ENCODE measurements at places on chromosomes 3 and 15. TPM values are rescaled to one million over a fixed set of nuclear protein-coding genes. Genes with fewer than 3 reads are reported as not detected.
A peak's percentile ranks its signal among the peaks of the same experiment; 100 is the strongest.

Gene GRIP2
- total RNA-seq = not detected

Gene RBPMS2
- total RNA-seq = not detected

Gene AADACL2
- total RNA-seq = not detected

Gene CHRNA3
- total RNA-seq = not detected

Gene OR5H15
- not detected for total RNA-seq

Gene EPHB3
- not detected for total RNA-seq

Gene KIF15
- 26.5 TPM for total RNA-seq

DNA sequence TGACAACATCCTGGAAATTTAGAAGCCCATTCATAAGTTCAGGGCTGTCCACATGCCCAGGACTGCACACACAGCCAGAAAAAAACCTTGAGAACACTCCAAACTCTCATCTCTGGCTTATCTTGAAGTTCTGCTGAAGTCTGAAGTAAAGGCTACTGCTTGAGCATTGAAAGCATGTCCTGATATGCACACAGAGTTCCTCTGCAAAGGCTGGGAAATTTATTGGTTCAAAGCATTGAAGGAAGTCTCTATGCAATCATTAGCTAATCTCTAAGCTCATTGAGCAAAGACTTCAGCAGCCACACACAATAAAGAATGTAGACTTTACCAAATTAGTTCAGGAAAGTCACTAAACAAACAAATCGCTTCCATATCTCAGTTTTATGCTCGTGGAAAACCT, 162.0 kb upstream of the STT3B start:
- peaks cover 9% of the 10 kb centered on the region for H3K4me1 ChIP-seq
- peaks cover 2% of the 10 kb centered on the region for H3K36me3 ChIP-seq
- DNase-seq = no peak
- H3K27ac ChIP-seq = no peak overlapping the region

DNA sequence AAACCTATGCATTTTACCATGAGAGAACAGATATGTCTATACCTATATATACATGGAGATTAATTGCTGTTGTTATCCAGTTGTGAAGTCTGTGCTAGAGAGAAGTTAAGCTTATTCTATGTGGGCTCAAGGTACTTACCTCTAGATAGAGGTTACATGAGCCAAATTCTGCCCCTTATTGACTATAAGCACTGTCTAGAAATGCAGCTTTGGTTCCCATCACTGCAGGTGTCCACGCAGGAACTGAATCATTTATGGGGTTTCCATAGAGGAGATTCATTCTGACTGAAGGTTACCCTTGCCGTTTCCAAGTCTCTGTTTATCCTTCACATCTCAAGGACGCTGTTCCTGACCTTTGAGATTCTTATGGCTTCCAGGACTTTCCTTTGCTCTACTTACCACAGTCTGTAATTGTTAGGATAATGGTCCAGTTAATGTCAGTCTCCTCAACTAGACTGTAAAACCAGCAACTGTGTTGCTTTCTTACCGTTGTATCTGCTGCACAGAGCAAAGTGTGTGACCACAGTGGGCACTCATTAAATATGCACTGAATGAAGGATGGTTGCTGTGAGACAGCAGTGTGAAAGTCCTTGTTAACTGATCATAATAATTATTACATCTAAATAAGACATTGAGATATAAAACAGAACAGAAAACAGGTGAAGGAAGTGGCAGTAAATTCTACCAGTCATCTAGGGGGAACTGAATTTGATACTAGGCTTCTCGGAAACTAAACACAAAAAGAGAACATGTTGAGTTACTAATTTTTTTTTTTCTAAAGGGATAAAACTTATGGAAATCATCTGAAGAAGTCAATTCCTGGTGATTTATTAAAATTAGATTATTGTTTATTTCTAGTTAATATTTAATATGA, 44.0 kb upstream of the BCL6 start:
- no peaks in the 10 kb centered on the region for H3K27me3 ChIP-seq
- H3K4me1 ChIP-seq = peaks cover 20% of the 10 kb centered on the region
- peak overlapping the region; percentile 45 for H3K27ac ChIP-seq
- H3K36me3 ChIP-seq = peaks cover 27% of the 10 kb centered on the region
- H3K4me3 ChIP-seq = no peak overlapping the region

DNA sequence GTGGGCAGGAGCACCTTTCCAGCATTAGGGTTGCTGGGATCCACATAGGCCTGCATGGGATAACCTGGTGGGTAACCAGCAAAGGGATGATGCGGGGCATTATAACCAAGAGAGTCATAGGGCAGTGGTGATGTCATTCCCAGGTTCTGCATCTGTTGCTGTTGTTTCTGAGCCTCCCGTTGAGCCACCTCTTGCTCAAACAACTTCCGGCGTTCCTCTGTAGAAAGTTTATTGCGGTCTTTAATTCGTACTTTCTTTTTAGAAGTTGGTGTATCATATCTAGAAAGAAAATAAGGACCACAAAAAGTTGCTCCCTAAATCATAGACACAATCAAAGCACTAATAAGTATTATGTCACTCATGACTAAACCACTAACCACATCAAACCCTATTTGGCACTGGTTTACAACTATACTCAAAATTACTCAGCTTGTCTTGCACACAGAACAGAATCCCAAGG, 77.8 kb downstream of the NBEAL2 start:
- H3K36me3 ChIP-seq = peaks cover 47% of the 10 kb centered on the region
- peak; percentile 85 for DNase-seq
- H3K4me1 ChIP-seq = peaks cover 30% of the 10 kb centered on the region

DNA sequence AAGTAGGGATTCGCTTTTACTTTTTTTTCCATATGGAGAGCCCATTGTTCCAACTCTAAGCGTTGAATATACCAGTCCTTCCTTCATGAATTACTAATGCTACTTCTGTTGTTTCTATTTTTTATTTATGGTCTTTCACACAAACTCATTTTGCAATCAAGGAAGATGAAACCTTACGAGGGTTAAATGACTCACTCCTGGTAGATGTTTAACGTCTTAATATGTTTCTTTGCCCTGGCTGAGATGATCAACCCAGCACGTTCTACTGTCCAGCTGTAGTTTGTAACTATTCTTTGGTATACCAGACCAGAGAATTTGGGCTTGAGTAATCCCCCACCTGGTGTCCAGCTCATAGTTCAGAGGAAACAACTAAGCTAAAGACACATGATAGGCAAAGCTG, 23.1 kb downstream of the CDCP1 start:
- no peak for DNase-seq
- peak overlapping the region; percentile 29 for H3K27ac ChIP-seq
- H3K4me1 ChIP-seq = peaks cover 42% of the 10 kb centered on the region
- peaks cover 2% of the 10 kb centered on the region for H3K36me3 ChIP-seq

GRCh38 chr15:92413510-92413909, 19.8 kb downstream of the ST8SIA2 start:
- no peaks in the 10 kb centered on the region for H3K36me3 ChIP-seq
- H3K27me3 ChIP-seq = no peaks in the 10 kb centered on the region
- H3K4me3 ChIP-seq = no peak overlapping the region
- no peak for DNase-seq
- H3K27ac ChIP-seq = no peak overlapping the region

DNA sequence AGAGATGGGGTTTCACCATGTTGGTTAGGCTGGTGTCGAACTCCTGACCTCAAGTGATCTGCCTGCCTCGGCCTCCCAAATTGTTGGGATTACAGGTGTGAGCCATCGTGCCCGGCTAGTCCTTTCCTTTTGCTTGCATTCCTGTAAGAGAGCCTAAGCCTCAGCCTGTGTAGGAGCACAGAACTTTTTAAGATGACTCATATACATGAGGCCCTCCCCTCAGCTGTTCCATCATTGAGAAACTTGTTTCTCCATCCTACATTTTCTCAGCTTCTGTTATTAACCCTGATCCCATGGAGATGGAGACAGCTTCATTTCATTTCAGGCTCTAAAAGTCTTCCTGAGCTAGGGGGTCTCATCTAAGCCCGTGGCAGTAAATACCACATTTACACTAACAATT, 123.3 kb downstream of the PLOD2 start:
- H3K4me3 ChIP-seq = no peak overlapping the region
- H3K4me1 ChIP-seq = no peaks in the 10 kb centered on the region
- H3K36me3 ChIP-seq = no peaks in the 10 kb centered on the region
- no peak for DNase-seq

DNA sequence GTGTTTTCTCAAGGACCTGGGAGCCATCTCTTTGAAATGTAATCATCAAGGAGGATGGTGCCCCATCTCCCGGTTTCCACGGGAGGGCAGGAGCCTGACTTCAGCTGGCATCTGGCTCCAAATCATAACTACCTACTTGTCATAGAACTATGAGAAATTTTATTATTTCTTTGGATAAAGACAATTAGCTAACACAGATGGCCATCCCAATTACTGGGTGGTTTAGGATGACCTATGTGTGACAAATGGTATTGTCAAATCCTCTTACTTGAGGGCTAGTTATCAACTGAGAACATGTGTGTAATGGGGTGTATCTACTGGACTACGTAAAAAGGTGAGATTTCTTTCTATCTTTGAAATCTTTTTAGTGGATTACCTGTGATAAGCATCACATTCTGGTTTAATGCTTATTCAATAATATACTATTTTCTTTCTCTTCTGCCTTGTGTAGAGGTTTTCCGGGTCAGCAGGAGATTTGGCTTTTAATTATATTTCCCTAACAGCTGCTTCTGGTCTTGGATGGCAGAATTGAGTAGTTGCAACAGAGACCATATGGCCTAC, 15.3 kb upstream of the PARP14 start:
- peaks cover 20% of the 10 kb centered on the region for H3K27me3 ChIP-seq
- no peak overlapping the region for H3K27ac ChIP-seq
- H3K4me1 ChIP-seq = peaks cover 21% of the 10 kb centered on the region
- H3K36me3 ChIP-seq = peaks cover 3% of the 10 kb centered on the region
- no peak overlapping the region for H3K4me3 ChIP-seq
- no peak for DNase-seq

DNA sequence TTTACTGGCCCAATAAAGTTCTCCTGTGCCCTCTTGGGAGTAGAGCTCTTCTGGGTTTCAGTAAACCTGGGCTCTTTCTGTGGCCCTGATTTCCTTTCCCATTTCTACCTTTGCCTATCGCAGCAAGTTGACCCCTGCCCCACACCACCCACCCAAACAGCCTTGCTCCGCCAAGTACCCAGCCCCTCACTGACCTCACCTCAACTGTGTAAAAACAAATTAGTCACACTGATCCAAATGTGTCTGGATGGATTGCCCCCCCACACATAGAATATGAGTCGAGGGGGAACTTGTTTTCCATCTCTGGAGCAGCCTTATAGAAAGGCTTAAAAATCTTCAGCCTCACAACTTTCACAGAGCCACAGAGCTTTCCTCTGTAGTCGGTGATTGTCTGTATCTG, 28.6 kb upstream of the VEPH1 start:
- no peaks in the 10 kb centered on the region for H3K36me3 ChIP-seq
- no peak overlapping the region for H3K27ac ChIP-seq
- no peak for DNase-seq
- H3K4me1 ChIP-seq = no peaks in the 10 kb centered on the region

GRCh38 chr15:74422652-74423430, 10.9 kb downstream of the SEMA7A start:
- no peak for DNase-seq
- H3K27ac ChIP-seq = peak overlapping the region; percentile 20
- H3K4me1 ChIP-seq = peaks cover 50% of the 10 kb centered on the region
- no peak overlapping the region for H3K4me3 ChIP-seq
- H3K36me3 ChIP-seq = peaks cover 51% of the 10 kb centered on the region

- H3K36me3 ChIP-seq = no peaks in the 10 kb centered on the region
- no peak for DNase-seq
- peaks cover 2% of the 10 kb centered on the region for H3K4me1 ChIP-seq
- H3K27me3 ChIP-seq = peaks cover 5% of the 10 kb centered on the region
These were observed 139.9 kb downstream of the PLCH1 start for GRCh38 chr3:155604967-155605366.

DNA sequence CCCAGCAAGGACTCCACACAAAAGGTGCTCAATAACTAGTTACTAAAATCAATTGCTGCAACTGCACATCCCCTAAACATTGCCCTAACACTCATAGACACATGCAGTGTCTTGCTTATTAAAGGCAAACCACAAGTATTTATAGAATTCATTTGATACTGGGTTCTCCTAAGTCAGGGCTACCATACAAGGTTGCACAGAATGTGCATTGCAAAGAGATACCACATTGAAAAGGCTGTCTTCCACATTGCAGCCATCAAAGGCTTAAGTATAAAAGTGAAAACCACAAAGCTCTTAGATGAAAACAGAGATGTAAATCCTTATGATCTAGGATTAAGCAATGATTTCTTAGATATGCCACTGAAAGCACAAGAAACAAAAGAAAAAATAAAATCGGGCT, 33.6 kb upstream of the TOPAZ1 start:
- H3K27me3 ChIP-seq = peaks cover 36% of the 10 kb centered on the region
- H3K27ac ChIP-seq = no peak overlapping the region
- DNase-seq = peak; percentile 61

- peak overlapping the region; percentile 92 for H3K4me3 ChIP-seq
- peaks cover 6% of the 10 kb centered on the region for H3K36me3 ChIP-seq
- H3K27ac ChIP-seq = peak overlapping the region; percentile 98
- H3K27me3 ChIP-seq = no peaks in the 10 kb centered on the region
- H3K4me1 ChIP-seq = peaks cover 46% of the 10 kb centered on the region
These were observed 8.4 kb upstream of the LEKR1 start for GRCh38 chr3:156817646-156818272.

GRCh38 chr3:35651851-35652250, 12.5 kb downstream of the ARPP21 start:
- H3K36me3 ChIP-seq = no peaks in the 10 kb centered on the region
- DNase-seq = no peak
- H3K4me1 ChIP-seq = no peaks in the 10 kb centered on the region
- H3K4me3 ChIP-seq = no peak overlapping the region
- H3K27ac ChIP-seq = no peak overlapping the region

DNA sequence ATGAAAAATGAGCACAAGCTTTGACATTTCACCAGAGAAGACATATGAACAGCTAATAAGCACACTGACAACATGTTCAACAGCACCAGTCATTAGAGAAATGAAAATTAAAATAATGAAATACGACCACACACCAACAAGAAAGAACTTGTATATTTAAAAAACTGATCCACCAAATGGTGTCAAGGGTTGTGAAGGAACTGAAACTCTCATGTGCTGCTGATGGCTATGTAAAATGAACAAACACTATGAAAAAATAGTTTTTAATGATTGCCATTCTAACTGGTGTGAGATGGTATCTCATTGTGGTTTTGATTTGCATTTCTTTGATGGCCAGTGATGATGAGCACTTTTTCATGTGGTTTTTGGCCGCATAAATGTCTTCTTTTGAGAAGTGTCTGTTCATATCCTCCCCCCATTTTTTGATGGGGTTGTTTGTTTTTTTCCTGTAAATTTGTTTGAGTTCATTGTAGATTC, 193.8 kb downstream of the SCAPER start:
- H3K36me3 ChIP-seq = peaks cover 24% of the 10 kb centered on the region
- H3K4me1 ChIP-seq = no peaks in the 10 kb centered on the region
- H3K4me3 ChIP-seq = no peak overlapping the region
- H3K27ac ChIP-seq = no peak overlapping the region
- no peaks in the 10 kb centered on the region for H3K27me3 ChIP-seq
- DNase-seq = no peak

DNA sequence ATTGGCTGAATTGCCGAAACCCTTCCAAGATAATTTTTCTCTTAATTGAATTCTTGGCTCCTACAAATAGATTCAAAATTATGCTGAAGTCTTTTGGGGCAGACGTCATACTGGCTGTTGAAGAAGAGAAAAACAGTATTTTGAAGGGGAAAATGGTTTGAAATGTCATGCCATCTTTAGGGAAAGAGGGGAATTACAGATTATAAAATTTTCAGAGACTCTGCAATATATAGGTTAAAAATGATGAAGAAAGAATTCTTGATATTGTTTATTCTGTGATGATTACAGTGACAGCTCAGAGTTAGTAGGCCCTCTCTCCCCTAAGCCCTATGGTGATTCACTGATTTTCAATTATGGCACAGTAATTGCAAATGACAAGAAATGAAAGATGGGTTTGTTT, 86.1 kb downstream of the CGNL1 start:
- H3K4me1 ChIP-seq = no peaks in the 10 kb centered on the region
- no peak for DNase-seq
- no peak overlapping the region for H3K4me3 ChIP-seq
- H3K27me3 ChIP-seq = peaks cover 11% of the 10 kb centered on the region
- H3K36me3 ChIP-seq = no peaks in the 10 kb centered on the region
